ENCODE measurements at places on chromosomes 5 and 9. TPM values are rescaled to one million over a fixed set of nuclear protein-coding genes. Genes with fewer than 3 reads are reported as not detected.

DNA sequence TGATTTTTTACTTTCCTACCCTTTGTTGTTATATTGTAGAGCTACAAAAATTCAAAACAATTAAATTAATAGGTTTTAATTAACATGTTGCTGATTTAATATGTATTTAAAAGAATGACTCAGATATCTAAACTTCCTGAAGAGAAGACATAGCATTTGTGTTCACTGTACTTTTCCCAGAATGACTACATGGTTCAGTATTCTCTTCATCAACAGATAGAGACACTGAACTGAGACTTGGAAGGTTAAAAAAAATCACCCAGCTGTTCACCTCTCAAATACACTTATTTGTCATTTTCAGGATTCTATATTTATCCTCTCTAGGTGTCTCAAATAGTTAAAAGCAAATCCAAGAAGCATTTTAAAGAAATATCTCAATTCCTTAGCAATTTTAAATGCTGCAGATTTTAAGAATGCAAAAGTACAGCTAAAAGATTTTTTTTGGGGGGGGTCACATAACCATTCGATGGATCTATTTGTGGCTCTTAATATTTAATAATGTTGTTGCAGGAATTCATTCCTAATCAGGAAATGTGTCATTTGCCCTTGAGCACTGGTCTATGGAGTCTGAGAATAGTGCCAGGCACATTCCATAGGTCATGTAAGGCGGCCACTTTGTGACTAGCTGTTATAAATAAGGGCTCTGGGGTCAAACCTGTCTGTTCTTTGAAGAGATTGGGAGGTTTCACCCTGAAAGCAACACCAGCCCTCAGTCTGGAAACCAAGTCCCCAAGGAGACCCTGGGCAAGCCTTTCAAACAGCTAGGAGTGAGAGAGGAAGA is 463.1 kb downstream of the NR2F1-AS1 start:
- H3K27ac ChIP-seq: no peak overlapping the region
- H3K4me3 ChIP-seq: no peak overlapping the region
- H3K4me1 ChIP-seq: no peaks in the 10 kb centered on the region
- DNase-seq: no peak
- no peaks in the 10 kb centered on the region for H3K36me3 ChIP-seq

- H3K36me3 ChIP-seq: peaks cover 7% of the 10 kb centered on the region
- peaks cover 6% of the 10 kb centered on the region for H3K27me3 ChIP-seq
- DNase-seq: no peak
- H3K27ac ChIP-seq: no peak overlapping the region
- no peak overlapping the region for H3K4me3 ChIP-seq
Measured at GRCh38 chr5:52985306-52985705, 3.8 kb upstream of the ITGA2 start.

DNA sequence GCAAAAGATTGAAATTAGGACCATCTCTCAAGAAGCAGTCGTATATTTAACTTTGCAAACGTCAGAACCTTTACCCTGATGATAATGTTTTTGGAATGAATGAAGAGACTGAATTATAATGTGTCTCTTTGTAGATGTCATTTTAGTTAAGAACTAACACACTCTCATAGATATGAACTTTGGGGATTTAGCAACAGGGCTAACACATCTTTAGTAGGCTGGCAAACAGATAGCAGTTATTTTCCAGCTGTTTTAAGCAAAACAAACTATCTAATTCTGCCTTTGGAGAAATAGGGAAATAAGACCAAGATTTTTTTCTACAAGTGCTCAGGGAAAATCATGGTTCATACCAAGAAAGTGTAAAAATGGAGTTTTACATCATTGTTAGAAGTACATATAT is 469.7 kb downstream of the SPATA31D1 start:
- H3K4me3 ChIP-seq: no peak overlapping the region
- H3K27me3 ChIP-seq: no peaks in the 10 kb centered on the region
- H3K36me3 ChIP-seq: no peaks in the 10 kb centered on the region
- DNase-seq: no peak
- H3K27ac ChIP-seq: no peak overlapping the region

Gene PALM2AKAP2
- total RNA-seq: not detected

Gene TLX3
- not detected for total RNA-seq

Gene FUT7
- total RNA-seq: 7.7 TPM

GRCh38 chr5:153974131-153974812 is 64.4 kb downstream of the FAM114A2 start:
- H3K36me3 ChIP-seq: peaks cover 3% of the 10 kb centered on the region
- H3K27ac ChIP-seq: no peak overlapping the region
- no peak for DNase-seq
- peaks cover 25% of the 10 kb centered on the region for H3K27me3 ChIP-seq

DNA sequence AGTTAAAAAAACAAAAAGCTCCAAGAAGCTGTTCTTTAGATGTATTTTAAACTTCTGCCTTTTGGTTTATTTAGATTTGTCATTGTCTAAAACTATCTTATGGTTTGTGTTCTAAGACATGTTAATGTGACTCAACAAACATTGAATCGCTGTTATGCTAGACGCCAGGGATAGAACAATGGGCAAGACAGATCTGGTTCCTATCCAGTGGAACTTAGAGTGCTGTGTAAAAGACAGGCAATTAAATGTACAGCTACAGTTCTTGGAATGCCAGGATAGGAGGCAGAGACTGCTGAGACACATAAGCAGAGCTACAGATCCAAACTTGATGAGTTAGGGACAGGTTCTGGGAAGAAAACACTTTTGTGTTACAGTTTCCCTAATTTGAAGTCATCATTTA is 22.4 kb downstream of the LYRM7 start:
- no peaks in the 10 kb centered on the region for H3K27me3 ChIP-seq
- DNase-seq: no peak
- H3K4me3 ChIP-seq: no peak overlapping the region
- H3K27ac ChIP-seq: peak overlapping the region; percentile 29
- H3K4me1 ChIP-seq: peaks cover 5% of the 10 kb centered on the region
